ENCODE measurements at places on chromosomes 7 and 10.

- no peak for DNase-seq
These were observed 154.1 kb downstream of the LHFPL3 start for GRCh38 chr7:104482362-104483037.

DNA sequence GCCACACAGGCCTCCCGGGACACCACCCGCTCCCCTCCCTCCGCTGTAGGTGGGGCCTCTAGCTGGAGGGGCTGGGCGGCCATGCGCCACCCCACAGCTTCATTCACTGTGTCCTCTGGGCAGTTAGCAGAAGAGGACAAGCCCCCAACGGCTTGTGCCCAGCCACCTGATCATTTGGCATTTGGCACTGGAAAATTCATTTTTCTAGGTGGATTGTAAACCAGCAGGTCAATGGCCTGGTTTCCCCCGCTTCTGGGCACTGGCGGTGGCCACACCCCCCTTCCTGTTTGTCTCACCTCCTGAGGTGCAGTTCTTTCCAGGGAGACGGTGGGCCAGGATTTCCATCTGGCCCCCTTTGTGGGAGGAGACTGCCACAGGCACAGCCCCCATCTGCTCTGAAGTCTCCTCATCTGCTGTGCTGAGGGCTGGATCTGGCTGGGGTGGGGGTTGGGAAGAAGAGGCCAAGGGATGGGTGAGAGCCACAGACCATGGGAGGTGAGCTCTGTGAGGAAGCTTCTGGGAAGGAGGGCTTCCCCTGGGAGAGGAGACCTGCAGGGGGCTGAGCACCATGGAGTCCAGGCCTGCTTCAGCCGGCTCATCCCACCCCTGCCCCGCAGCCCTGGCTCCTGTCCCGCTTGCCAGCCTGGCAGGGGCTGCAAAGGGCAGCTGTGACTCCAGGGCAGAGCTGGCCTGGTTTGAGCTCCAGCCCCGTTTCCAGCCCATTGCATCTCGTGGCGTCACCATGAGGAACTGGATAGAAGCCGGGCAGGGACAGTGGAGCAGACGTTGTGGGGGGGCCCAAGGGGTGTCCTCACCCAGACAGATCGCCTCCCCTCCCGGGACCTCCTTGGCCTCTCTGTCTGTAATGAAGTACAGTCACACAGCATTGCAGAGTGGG is 40.1 kb upstream of the SLC29A3 start:
- no peak for DNase-seq

DNA sequence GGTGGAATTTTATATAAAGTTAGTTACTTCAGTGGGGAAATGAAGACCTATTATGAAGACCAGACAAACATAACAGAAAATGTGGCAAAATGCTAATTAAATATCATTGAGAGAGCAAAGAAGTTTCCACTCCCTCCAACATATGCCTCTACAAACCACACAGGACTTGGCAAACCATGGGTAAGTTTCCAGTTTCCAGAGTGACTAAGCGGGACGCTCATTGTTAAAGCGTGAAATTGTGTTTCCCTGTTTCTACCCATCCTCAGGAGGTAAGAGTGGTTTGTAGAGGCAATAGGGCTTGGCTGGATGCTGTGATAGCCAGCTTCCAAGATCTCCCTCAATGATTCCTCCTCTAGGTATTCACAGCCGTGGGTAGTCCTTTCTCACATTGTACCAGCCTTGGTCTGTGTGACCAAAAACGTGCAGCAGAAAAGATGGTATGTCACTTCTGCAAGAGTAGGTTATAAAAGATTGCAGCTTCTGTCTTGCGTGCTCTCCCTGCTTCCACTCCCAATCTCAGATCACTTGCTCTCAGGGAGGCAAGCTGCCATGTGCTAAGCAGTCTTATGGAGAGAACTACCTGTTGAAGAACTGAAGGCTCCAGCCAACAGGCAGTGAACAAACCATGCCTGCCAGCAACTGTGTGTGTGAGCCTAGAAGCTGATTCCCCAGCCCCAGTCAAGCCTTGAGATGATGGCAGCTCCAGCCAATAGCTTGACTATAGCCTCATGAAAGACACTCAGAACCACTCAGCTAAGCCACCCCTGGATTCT is 35.7 kb downstream of the CBX3 start:
- DNase-seq: no peak

GRCh38 chr10:100485366-100485765 is 22.6 kb downstream of the WNT8B start:
- DNase-seq: no peak

DNA sequence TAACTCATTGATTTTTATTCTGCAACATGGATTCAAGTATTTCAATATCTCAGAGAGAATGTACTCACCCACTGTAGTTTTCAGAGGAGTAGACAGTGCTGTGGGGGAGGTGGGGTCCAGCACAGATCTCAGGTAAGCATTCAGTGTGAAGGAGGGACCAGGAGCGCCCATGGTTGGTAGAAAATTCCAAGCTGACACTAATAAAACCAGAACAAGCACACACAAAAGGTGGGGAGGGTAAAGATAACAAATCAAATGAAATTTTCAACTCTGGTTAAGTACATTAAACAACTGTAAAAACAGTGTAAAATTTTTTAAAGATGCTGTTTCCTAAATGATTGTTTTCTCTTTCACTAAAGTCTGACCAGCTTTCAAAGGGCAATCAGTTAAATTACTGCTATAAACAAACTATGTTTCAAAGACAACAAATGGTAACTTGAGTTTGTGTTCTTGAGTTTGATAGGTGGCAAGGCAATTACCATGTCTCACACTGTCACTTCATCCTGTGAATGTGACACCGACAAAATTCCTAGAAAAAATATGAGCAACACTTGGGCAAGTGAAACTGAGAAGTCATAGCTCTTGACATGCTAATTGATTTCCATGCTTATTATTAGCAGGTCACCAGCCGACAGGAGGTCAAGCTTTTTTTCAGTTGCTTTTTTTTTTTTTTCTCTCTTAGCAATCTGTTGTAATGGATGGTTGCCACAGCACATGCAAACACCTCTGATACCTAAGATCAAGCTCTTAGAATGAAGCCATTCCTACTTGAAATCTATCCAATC is 205.8 kb upstream of the SLC26A5 start:
- DNase-seq: no peak

GRCh38 chr10:114893251-114893650 is 44.7 kb upstream of the TRUB1 start:
- no peak for DNase-seq

DNA sequence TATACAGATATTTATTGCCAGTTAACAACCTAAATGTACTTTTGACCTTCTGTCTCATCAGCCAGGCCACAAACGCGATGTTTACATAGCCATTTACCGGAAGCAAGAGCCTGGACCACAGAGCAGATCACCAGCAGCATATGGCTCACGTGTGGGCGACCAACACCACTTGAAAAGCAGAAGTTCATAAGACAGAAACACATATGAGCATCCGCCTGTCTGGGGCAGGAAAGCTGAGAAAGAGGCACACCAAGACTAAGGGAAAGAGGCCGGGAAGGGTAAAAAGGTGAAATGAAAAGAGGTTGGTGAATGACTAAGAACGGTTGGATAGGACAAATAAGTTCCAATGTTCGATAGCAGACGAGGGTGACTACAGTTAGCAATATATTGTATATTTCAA is 1.3 kb downstream of the ABCB1 start:
- peak; percentile 78 for DNase-seq

- DNase-seq: no peak
These were observed 1.6 kb downstream of the AVPI1 start for GRCh38 chr10:97685395-97685958.

DNA sequence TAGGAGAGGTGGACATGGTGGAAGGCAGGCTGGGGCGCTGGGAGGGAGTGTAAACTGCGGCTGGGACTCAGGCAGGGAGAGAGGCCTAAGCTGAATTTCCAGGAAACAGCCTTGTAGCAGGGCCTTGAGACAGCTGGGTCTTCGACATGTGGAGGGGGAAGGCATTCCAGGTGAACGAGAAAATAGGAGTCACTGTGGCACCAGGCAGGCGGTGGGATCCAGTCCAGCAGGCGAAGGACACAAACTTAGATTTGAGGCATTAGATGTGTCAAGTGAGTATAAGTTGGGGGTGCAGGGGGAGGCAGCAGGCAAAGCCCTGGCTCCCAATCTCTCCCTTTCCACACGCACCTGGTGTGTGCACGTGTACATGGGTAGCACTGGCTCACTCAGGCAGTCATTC is 105.3 kb downstream of the PTPN20 start:
- DNase-seq: no peak

DNA sequence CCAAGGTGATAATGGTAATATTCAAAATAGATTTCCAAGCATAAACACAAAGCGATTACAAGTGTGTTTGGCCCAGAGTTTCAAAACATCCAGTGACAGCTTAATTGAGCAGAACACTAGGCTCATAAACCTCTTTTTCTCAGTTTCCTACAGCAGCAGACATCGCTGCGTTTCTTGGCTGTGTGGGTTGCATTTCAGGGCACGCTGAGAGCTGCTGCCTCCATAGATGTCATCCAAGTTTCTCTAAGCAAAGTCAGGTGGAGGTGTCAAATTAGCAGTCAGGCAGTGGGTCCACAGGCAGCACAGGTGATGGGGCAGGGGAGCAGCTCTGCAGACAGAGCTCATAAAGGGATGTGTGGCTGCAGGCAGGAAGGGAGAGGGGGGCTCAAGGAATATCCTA is 50.5 kb upstream of the COL13A1 start:
- DNase-seq: no peak

DNA sequence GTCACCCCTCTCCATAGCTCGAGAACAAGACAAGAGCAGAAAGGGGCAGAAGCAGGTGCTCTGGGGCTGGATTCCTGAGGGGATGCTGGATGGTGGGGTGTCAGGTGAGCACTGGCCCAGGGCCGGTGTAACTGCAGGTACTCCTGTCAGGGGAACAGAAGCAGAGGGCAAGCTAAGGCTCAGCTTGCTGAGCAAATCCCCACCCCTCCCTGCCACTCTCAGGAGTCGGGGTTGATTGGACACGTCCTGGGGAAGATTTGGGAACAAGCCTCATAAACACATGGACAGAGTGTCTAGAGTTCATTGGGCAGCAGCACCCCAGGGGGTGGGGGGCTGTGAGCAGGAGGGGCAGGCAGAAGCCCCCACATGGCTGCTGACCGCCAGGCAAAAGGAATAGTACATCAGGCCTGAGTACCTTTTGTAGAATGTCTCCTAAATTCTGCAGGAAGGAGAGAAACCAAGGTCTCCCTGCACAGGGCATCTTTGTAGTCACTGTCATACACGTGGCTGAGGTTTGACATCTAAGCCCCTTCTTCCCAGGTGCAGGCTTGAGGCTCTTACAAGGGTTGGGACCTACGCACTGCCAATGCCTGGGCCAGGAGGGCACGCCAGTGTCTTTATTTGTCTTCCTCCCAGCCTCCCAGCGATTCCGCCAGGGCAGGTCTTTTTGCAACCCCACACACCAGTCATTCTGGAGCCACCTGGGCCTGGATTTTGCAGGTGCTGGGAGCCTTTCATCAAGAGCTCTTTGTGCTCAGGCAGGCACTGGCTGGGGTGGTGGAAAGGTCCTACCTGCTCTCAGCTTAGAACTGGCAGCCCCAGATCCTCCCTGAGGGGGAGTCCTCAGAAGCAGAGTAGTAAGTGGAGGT is 2.8 kb downstream of the CALML3 start:
- DNase-seq: no peak

DNA sequence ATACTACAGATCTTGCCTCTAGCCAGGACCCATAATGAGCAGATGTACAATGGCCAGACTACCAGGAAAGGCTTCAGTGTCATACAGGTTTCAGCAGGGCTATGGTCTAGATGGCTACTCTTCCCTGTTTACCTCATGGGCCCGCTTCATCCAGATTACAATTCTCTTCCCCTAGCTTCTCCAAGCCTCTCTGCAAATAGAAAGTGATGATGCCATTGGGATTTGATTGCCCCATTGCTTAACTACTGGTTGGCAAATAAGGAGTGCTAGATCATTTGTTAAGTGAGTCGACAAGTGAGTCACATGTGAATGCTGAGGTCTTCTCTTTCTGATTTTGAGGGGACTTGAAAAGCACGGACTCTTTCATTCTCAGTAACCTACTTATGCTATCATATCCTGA is 361.5 kb upstream of the LRRTM3 start:
- no peak for DNase-seq

DNA sequence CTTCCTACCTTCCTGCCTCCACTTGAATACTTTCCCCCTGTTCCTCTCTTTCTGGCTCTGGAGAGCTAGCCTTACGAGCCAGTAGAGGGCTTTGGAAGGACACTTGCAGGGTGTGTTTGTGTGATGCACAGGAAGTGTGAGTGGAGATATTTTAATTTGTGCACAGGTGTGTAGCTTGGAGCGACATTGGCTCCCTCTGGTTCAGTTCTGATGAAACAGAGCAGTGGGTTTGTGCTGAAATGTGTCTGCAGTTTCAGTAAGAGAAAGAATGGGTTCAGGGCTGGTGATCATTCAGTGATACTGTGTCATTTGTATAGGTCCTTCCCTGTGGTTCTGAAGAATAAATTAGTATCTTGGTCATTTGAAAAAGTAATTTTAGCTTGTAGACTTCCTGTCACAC is 86.9 kb downstream of the SND1 start:
- no peak for DNase-seq

DNA sequence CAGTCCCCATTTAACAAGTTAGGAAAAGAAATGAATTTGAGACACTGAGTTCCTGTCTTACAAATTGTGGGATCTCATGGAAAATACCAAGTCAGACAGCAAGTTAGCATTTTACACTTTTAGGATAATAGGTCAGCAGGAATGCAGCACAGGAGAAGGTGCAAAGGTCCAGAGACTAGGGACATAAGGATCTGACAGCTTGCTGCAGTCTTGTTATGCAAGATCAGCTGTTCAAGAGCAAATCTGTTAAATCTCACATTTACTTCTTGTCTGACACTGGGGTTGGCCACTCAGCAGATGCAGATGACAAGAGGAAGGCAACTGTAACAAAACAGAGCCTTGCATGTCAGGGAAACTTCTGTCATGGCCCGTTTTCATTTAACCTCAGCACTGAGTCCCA is 239.6 kb downstream of the PHF14 start:
- no peak for DNase-seq

GRCh38 chr7:150719436-150719835 is 3.0 kb downstream of the GIMAP1 start:
- no peak for DNase-seq

Data from GM12864 (cell line).